ENCODE measurements at places on chromosomes 4 and X.

GRCh38 chrX:43345166-43345565 is 310.9 kb upstream of the MAOA start:
- no peak for DNase-seq

DNA sequence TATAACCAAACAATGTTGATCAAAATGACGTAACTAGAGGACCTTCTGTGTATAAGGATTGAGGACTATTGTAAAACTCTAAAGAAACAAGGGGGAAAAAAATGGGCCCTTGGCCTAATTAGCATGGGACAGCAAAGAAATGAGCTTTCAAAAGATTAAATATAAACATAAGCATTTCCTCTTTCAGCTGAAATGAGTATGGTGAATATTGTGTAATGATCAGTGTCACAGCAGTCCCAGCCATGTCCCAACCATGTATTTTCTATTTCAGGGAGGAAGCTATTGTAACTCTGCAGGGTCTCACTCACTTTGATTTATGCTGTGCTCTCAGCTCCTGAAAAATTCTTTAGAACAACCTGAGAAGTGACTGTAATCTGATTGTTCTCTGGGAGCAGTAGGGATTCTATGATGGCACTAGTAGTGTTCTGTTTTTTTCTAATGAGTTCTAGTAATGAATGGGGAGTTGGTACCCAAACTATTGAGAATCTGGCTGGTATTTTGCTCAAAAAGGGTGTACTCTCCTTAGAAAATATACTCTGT is 25.8 kb downstream of the ANXA10 start:
- DNase-seq: no peak

DNA sequence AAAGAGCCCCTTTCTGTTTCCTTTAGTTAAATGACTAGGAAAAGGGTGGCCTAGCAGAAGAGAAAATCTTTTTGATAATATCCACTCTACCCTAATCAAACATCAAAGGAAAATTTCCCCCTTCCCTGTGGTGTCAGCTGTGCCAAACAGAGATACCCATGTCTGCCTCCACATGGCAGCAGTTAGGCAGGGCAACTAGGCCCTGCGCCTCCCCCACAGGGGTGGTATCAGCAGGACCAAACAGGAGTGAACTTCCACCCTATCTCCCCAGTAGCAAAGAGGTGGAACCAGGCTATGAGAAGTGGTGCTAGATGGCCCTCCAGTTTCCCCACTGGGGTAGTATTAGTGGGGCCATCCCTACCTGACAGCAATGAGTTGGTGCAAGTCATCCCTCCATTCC is 19.8 kb upstream of the XKRX start:
- DNase-seq: no peak

DNA sequence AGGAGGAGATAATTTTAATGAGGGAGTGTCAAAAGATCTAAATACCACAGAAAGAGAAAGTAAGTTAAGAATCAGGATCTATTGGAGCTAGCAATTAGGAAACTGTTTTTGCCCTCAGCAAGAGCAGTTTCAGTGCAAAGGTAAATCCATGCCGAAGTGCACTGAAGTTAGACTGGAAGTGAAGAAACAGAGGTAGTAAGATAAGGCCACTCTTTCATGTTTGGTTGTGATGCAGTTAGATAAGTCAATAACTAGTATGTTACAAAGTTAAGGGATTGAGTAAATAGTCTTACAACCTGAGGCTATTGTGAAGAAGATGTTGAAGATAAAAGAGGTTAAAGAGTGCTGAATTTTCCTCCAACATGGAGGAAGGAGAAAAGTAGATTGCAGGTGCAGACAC is 46.7 kb upstream of the UCP1 start:
- DNase-seq: no peak

DNA sequence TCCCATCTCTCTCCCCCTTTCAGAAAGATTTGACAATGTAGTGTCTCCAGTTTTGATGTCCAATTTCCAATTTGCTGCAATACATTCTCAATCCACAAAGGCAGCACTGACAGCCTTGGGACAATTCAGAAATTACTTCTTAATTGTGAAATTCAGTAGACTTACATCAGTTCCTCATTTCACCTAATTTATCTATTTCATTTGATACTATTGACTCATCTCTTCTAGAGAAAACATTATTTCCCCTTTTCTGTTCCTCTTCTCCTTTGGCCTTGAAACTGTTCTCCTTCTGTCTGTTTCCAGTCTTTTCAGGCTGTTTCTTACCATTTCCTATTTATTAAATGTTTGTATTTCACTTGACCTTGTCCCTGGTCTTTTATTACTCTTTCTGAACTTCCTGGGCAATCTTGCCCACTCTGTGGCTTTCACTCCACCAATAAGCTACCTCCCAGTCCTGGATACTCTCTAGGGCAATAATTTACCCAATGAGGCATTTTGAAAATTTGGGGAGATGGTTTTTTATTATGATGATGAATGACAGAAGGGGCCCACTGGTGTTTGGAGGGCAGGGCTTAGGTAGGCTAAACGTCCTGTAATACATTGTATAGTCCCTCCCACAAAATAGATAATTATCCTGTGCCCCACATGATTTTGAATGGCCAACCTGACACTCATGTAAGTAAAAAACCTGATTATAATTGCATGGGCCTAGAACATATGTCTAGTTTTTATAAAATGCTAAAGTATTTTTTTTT is 498.0 kb upstream of the BOD1L1 start:
- DNase-seq: no peak

DNA sequence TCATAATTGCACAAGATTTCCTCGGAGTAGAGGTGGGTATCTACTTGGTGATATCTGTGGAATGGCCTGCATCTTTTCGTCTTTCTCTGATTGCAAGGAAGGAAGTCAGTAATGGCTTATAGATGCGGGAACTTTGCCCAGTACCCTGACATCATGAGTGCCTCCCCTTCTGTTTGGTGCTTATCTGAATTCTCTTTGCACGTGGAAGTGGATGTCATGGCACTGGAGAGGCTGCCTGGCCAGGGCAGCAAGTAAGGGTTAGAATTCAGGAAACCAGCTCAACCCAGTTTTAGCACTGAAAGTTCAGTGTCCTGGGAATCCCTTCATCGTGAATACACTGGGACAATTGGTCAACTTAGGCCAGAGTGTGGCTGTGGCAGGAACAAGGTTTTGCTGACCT is 83.5 kb upstream of the RAPGEF2 start:
- DNase-seq: no peak

GRCh38 chr4:125225806-125226205 is 88.9 kb upstream of the FAT4 start:
- DNase-seq: no peak

- no peak for DNase-seq
Measured at GRCh38 chrX:69027181-69028005, 137.9 kb downstream of the PJA1 start.

GRCh38 chr4:36213977-36214376 is 30.3 kb downstream of the ARAP2 start:
- no peak for DNase-seq

GRCh38 chrX:92213786-92214185 is 434.6 kb downstream of the PCDH11X start:
- DNase-seq: no peak

GRCh38 chr4:181757910-181758660 is 485.1 kb upstream of the TENM3 start:
- DNase-seq: no peak

DNA sequence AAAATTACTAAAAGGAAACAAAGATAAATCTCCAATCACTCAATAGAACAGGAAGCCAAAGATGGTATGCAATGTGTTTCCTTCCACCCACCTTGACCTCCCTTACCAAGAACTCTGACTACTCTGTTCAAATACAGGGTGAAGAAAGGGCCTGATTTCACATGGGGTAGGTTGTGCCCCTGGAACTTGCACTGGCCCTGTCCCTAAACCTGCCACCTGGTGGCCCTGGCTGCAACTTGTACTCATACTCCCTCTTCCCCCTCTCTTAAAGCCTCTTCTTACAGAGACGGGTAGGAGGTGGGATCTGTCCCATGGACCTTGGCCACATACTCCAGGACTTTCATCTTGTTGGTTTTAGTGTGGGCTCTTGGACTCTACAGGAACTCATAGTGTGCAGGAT is 17.3 kb upstream of the TMEM185A start:
- no peak for DNase-seq

DNA sequence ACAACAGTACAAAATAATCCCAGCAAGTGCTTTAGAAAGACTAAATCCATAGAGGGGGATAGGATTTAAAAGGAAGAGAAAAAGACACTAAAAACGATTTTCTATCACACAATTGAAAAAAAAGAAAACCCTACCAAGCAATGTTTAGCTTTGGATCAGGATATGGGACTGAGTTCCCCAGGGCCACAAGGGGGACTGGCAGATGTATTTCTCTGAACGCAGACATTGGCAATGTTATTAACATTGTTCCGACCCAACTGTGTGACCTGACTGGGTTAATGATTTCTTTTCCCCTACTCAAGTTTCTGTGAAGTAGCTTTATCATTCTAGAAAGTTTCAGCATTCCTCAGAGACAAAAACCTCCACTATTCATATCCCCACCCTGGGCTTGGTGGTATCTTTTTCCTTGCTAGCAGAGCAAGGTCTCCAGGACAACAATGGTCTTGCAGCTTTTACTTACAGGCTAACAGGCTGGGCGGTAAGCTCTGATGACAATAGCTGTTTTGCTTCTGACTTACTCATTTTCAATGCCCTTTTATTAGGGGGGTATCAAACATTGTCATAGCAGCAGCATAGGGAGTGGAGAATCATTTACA is 25.8 kb downstream of the SLC7A11 start:
- DNase-seq: no peak

DNA sequence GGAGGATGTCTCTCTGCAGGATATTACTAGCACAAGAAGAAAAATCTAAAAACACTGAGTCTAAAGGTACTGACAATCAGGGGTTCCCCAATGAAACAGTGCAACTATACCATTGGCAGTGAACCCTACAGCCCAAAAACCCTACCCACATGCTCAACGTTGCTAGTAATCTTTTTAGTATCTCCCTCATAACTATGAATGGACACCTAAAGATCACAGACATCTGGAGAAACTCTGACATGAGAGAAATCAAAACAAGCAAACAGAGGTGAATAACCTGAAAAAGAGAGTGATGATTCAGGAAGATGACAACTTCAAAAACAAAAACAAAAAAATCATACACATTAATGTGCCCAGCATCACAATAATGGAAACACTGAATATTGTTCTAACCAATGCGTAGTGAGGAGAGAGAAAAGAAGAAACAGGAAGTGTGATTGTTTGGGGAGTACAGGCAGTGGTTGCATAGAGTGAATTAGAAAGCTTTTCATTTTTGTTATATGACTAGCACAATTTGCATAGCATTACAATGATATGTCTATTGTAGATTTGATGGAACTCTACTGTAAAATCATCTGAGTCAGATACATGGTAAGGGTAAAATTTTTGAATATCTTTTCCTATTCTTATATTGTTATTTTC is 78.9 kb upstream of the FMR1 start:
- DNase-seq: no peak

DNA sequence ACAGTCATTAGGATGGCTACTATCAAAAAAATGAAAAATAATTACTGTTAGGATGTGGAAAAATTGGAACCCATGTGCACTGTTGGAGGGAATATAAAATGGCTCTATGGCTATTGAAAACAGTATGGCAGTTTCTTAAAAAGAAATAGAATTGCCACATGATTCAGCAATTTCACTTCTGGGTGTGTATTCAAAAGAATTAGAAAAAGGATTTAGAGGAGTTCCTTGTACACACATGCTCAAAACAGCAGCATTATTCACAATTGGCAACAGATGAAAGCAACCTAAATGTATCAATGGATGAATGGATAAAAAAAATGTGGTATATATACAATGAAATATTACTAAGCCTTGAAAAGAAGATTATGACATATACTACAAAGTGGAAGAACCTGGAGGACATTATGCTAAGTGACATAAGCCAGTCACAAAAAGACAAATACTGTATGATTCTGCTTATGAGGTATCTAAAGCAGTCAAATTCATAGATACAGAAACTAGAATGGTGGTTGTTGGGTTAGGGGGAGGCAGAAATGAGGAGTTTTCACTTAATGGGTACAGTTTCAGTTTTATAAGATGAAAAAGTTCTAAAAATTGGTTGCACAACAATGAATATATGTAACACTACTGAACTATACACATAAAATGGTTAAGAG is 123.2 kb downstream of the ELOVL6 start:
- DNase-seq: no peak

DNA sequence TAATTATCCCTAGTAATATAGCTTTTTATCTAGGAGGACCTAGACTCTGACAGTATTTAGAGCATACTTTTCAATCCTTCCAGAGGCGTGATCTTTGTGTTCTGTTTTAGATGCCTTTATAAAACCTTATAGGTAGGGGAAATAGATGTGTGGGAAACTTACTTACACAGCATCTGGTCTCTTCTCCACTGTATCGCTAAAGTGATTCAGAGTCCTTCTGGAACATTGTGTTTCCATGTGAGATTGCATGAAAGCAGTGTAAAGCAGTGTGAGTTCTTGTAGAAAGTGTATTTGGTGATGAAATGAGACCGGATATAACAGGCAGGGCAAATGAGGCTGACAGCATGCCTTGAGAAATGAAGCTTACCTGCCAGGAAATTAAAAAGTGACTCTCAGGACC is 9.5 kb downstream of the GABRB1 start:
- no peak for DNase-seq

- no peak for DNase-seq
Measured at GRCh38 chr4:53043891-53044650, 182.0 kb downstream of the RASL11B start.

- no peak for DNase-seq
Measured at GRCh38 chr4:41994461-41994985, 4.2 kb downstream of the SLC30A9 start.

DNA sequence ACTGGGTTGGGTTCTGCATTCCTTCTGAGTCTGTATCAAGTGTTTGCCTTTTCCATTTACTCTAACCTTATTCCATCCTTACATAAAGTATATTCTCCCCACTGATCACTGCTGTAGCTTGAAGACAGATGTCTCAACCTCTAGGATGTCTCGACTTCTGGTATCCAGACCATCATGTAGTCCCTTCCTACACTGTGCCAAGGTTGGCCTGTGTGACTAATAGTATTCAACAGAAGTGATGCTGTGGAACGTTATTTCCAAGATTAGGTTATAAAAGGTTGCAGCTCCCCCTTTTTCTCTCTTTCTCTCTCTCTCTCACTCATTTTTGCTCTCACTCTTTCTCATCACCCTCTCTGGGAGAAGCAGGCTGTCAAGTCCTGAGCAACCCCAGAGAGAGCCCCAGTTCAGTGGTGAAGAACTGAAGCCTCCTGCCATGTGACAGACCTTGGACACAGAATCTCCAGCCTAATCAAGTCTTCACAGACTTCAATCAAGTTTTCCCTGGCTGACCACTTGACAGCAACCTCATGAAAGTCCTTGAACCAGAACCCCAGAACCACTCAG is 75.4 kb downstream of the PRDM5 start:
- no peak for DNase-seq

GRCh38 chrX:132657876-132658275 is 169.0 kb upstream of the MBNL3 start:
- no peak for DNase-seq

GRCh38 chr4:116064331-116064730 is 950.9 kb upstream of the NDST4 start:
- no peak for DNase-seq

GRCh38 chr4:147052361-147052760 is 106.7 kb upstream of the TTC29 start:
- DNase-seq: no peak

- no peak for DNase-seq
Measured at GRCh38 chr4:3235030-3235345, 14.0 kb upstream of the MSANTD1 start.
